OCI-LY7 (cell line): ENCODE measurements at places on chromosomes 11 and 22.

- no peak for DNase-seq
Measured at GRCh38 chr11:44463751-44464150, 101.7 kb upstream of the CD82 start.

DNA sequence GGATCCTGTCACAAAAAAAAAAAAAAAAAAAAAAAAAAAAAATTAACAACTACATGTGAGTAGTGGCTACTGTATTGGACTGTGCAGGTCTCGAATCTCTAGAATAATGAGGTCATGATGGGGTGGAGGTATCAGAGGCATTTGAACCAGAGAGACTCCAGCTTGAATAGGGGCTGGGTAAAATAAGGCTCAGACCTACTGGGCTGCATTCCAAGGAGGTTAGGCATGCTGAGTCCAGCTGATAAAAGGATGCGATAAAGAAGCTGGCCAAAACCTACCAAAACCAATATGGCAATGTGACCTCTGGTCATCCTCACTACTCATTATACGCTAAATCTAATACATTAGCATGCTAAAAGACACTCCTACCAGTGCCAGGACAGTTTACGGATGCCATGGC is 5.9 kb upstream of the PACSIN3 start:
- DNase-seq = no peak

- peak; percentile 57 for DNase-seq
Measured at GRCh38 chr11:9719566-9720289, 55.9 kb downstream of the SWAP70 start.

DNA sequence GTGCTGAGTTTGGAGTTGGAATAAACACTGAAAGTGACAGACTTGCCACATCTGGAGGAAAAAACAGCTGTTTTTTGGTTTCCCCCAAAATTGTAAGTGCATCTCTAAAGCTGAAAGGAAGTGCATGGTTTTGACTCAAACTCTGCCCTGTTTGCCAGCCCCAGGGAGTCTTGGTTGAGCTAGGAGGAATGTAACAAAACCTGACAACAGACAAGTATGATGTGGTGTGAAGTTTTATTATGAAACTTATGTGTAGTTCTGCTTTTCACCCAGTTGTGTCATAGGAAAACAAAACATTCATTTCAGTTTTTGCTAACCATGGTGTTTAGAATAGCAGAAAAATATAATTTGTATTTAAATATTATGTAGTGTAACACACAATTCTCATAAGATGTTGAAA is 31.7 kb upstream of the PDE3B start:
- no peak for DNase-seq

DNA sequence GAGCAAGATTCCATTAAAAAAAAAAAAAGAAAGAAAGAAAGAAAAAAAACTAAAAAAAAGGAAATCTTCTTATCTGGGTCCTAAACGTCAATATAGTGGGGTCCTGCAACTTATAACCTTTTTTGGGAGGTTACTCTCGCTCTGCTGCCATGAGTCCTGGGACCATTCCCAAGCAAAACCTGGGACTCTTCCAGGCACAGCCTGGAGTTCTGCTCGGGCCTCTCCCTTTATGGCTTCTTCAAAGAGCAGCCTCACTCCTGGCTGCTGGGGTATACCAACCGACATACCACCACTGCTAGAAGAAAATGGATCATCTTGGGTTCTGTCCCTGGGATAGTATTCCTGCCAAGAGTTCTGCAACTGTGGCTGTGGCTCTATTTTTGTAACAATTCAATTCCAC is 14.1 kb upstream of the CKAP5 start:
- DNase-seq = no peak

GRCh38 chr11:26828288-26828687 is 106.4 kb upstream of the SLC5A12 start:
- DNase-seq = no peak

DNA sequence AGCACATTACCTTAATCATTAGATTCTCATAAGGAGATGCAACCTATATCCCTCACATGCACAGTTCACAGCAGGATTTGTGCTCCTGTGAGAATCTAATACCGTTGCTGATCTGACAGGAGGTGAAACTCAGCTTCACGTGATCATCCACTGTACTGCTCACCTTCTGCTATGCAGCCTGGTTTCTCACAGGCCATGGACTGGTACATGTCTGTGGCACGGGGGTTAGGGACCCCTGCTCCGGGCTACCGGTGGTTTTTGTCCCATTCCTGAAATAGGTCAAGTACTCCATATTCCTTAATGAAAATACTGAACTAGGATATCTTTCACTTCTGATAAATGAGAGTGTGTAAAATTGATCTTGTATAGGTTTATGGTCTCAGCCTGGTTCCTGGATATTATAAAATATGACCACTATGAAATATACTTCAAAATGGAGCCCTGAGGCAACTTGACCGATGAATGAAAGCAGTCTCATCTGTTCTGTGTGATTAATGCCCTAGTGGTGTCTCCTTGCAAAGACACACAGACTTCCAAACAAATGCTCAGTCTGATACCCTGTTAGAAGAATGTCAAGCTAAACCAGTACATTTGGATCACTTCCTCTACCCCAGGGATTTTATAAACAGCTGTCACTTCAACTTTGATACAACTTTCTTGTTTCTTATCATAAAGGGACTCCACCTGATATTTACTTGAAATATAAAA is 492.9 kb upstream of the ANO3 start:
- DNase-seq = no peak

- no peak for DNase-seq
Measured at GRCh38 chr22:27170491-27170890, 513.1 kb downstream of the MIAT start.

DNA sequence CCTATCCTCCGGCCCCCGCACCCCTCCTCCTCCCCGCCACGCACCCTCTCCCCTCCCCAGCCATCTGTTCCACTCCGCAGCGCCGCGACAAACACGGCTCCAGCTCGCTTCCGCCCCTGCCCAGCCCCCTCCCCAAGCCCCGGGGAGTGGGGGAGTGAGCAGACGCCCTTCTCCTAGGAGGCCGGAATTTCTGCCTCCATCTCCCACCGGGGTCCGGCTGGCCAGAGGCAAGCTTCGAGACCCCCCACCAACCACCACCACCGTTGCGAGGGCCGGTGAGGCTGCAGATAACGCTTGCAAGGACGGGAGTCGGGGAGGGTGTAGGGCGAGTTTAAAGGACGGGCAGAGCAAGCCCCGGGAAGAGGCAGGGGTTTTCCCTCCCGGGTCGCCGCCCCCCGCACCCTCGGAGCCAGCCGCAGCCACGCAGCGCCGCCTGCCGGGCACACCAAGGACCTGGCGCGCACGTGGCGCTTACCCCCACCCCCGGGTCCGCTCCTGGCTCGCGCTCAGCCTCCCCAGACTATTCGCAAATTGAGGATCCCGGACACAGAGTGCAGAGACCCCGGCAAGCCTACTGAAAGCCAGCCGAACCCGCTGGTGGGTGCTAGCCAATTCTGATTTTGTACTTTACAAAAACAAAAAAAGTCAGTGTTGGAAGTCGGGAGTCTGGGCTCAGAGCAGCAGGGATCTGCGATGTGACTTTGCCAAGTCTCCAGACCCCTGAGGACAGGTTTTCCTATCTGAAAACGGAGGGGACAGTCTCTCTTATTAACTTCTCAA is 22.6 kb downstream of the RTN4RL2 start:
- DNase-seq = peak; percentile 57

GRCh38 chr22:46748908-46749675 is 11.0 kb upstream of the CERK start:
- no peak for DNase-seq

DNA sequence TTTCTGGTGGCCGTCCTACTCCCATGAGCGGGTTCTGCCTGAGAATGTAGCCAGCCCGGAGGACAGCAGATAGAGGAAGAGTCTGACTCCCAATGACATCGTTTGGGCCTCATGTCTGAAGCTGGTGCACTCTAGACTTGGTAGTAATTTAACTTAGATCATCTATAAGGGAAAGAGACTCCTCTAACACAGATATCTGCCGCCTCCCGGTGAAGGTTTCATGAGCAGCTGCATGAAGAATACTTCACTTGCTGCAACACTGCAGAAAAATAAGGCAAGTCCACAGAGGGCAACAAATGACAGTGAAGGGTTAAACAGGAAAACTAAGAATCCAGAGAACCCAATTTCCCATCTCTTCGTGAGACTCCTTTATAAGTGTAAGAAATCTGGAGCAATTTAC is 5.9 kb upstream of the ARL2 start:
- DNase-seq = no peak

DNA sequence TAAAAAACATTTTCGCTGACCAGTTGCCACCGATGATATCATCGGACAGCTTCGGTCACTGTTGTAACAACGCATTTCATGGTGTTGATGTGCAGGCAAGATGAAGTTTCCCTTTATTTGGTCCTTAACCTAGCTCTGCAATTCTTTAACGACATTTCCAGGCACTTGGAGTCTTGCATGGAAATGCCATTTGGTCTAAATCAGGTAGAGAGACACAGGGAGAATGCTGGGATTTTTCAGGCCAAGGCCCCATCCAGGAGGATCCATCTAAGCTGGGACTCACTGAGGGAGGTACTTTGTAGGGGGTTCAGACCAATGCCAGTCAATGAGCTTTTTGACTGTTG is 121.5 kb upstream of the RCN1 start:
- DNase-seq = no peak

- DNase-seq = no peak
Measured at GRCh38 chr22:37287550-37287951, 5.2 kb downstream of the CYTH4 start.

DNA sequence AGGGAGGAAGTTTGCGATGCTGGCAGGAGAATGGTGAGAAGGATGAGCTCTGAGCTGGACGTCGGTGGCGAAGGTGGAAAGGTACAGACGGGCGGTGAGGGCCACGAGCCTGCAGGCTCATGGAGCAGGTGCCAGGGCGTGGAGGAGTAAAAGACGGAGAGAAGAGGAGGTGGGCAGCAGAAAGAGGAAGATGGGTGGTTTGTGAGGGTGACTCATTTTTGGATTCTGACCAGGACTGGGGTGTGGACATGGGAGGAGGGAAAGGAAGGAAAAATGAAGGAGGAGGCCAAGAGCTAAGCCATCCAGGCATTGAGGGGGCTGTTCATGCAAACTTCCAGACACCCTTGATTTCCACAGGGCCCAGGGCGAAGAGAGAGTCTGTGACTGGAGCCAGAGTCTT is 3.5 kb downstream of the ZDHHC24 start:
- DNase-seq = no peak

DNA sequence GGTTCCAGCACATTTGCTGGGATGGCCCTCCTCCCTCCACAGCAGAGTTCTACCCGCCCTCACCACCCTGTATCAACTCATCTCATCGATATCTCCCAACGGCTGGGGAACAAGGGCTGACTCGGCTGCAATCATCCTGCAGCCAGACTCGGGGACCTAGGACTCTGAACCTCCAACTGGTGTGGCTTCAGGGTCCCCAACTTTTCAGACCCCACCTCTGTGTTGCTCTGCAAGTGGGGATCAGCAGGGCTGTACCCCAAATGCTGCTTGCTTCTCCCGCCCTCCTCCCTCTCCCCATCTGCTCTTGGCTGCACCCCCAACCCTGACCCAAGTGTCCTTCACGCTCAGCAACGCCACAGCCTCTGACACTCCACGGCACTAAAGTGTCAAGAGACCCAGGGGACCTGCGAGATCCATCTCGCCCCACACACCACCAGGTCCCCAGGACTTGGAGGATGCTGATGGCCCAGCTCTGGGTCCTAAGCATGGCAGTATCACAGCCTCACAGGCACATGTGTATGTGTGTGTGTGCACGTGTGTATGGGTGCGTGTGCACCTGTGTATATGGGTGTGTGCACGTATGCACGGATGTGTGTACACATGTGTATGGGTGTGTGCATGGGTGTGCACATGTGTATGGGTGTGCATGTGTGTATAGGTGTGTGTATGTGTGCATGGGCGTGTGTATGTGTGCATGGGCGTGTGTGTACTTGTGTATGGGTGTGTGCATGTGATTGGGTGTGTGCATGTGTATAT is 26.4 kb downstream of the KCNQ1 start:
- DNase-seq = no peak

GRCh38 chr11:131240421-131240820 is 130.0 kb upstream of the NTM start:
- no peak for DNase-seq

- no peak for DNase-seq
Measured at GRCh38 chr11:68704887-68705286, 20.5 kb downstream of the GAL start.

- DNase-seq = no peak
Measured at GRCh38 chr11:129852125-129852740, 36.6 kb downstream of the TMEM45B start.

- no peak for DNase-seq
Measured at GRCh38 chr11:131483877-131484276, 113.5 kb downstream of the NTM start.

DNA sequence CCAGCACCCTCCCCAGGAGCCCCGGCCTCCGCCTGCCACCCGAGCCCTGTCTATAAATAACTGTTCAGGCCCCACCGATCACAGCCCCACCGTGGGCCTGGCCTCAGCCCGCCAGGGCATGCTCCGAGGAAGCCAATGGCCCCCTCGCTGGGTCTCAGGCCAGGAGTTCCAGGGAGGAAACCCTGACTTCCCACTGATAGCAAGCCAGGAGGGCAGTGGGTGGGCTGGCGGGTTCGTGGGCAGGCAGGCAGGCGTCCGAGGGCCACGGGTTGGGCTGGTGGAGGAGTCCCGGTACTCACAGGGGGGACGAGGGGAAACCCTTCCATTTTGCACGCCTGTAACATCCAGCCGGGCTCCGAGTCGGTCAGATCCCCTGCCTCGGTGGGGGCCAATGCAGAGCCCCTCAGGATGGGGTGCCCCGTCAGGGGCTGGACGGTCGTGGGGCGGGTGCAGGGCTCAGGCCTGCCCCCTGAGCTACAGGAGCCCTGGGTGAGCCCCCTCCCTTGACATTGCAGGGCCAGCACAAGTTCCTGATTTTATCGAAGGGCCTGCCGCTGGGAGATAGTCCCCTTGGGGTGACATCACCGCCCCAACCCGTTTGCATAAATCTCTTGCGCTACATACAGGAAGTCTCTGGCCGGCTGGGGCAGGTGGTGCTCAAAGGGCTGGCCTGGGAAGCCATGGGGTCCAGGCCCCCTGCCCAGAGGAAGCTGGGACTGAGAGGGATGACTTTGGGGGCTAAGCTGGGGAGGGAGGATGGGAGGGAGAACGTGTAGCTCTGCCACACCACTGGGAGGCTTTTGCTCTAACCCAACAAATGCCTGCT is at the start of gene SPI1:
Gene SPI1, minus strand, starts transcription at position 538 of the 826 bp plus-strand sequence. Its CDS starts 194 bp downstream, at position 344.
- DNase-seq = peak; percentile 91

- DNase-seq = no peak
Measured at GRCh38 chr11:73200256-73200655, 17.8 kb upstream of the P2RY2 start.

- DNase-seq = no peak
Measured at GRCh38 chr11:105183426-105183825, 43.9 kb upstream of the CARD18 start.

DNA sequence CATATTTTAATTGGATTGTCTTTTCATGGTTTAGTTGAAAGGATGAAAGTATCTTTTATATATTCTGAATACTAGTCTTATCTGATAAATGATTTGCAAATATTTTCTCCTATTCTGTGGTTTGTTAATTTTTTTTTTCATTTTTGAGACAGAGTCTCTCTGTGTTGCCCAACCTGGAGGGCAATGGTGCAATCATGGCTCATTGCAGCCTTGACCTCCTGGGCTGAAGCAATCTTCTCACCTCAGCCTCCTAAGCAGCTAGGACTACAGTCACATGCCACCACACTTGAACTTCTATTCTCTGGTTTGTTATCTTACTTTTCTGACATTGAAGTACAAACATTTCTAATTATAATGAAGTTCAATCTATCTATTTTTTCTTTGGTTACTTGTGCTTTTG is 30.0 kb upstream of the FAR1 start:
- no peak for DNase-seq

- no peak for DNase-seq
Measured at GRCh38 chr11:67291481-67292381, 2.6 kb downstream of the ANKRD13D start.

GRCh38 chr22:38272373-38273134 is at the start of gene TMEM184B:
Gene TMEM184B, minus strand, starts transcription at chr22:38273010. Its CDS starts 25,049 bp downstream, at chr22:38247961.
- peak; percentile 83 for DNase-seq
